ENCODE measurements at places on chromosomes 12 and 14.
A peak's percentile ranks its signal among the peaks of the same experiment; 100 is the strongest.

DNA sequence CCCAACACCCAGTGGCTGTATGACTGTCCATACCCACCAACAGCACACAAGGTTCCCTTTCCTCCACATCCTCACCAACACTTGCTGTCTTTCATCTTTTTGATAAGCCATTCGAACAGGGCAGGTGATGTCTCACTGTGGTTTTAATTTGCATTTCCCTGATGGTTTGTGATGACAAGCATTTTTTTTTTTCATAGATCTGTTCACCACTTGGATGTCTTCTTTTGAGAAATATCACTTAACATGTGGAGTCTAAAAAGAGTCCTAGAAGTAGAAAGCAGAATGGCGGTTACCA lies 198.1 kb upstream of the DIO3 start:
- no peaks in the 10 kb centered on the region for H3K4me1 ChIP-seq
- DNase-seq, result no peak
- H3K36me3 ChIP-seq, result no peaks in the 10 kb centered on the region
- H3K27ac ChIP-seq, result no peak overlapping the region
- peaks cover 16% of the 10 kb centered on the region for H3K27me3 ChIP-seq
- H3K4me3 ChIP-seq, result no peak overlapping the region

GRCh38 chr12:96395236-96395635 lies 5.0 kb downstream of the CDK17 start:
- H3K36me3 ChIP-seq, result no peaks in the 10 kb centered on the region
- no peaks in the 10 kb centered on the region for H3K27me3 ChIP-seq
- no peak for DNase-seq
- H3K4me1 ChIP-seq, result peaks cover 44% of the 10 kb centered on the region

GRCh38 chr14:71320734-71321573 lies 413.7 kb downstream of the PCNX1 start:
- H3K36me3 ChIP-seq, result no peaks in the 10 kb centered on the region
- H3K27me3 ChIP-seq, result no peaks in the 10 kb centered on the region
- peak; percentile 54 for DNase-seq
- H3K27ac ChIP-seq, result peak overlapping the region; percentile 71
- peak overlapping the region; percentile 83 for H3K4me3 ChIP-seq
- peaks cover 46% of the 10 kb centered on the region for H3K4me1 ChIP-seq

- DNase-seq, result peak; percentile 68
- H3K4me1 ChIP-seq, result peaks cover 10% of the 10 kb centered on the region
- H3K4me3 ChIP-seq, result peak within 1 kb of the TSS; percentile 72
- H3K36me3 ChIP-seq, result no peaks in the 10 kb centered on the region
- no peak within 1 kb of the TSS for H3K27ac ChIP-seq
- H3K27me3 ChIP-seq, result no peaks in the 10 kb centered on the region
Observed at GRCh38 chr14:21024585-21025370, at the start of gene NDRG2. NDRG2 (minus strand) TSS chr14:21025061; CDS start chr14:21023315, 1,746 bp downstream.

- peaks cover 9% of the 10 kb centered on the region for H3K27me3 ChIP-seq
- no peak overlapping the region for H3K27ac ChIP-seq
- DNase-seq, result no peak
- H3K36me3 ChIP-seq, result no peaks in the 10 kb centered on the region
Observed at GRCh38 chr14:104253901-104254353, 115.5 kb downstream of the KIF26A start.

DNA sequence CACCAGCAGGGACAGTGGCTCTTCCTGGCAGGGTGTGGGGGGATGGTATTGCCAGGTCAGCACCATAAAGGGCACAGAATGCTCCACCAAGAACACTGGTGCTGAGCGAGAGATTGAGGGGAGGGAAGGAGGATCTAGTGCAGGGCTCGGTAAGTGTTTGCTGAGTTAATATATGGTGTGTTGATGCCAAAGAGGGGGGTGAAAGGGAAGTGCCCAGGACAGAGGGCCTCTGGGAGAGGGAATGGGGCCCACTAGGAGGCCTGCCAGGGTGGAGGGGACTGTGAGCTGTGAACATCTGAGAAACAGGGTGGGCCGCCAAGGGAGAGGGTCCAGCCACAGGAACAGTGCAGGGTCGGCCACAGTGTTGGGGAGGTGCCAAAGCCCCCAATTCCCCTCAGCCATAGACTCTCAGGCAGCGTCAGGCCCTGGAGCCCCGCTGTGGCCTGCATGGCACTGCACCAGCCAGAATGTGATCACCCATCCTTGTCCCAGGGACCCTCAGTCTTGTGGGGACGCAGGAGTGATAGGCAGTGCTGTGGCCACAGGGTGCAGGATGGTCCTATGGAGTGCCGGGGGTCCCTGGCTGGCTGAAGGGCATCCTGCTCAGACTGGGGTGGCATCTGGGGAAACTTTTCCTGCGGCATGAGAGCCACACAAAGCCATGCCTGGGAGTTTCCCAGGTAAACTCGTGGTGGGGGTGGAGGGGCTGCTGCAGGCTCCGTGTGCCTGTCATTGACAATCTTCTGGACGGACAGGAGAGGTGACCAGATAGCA lies 11.9 kb downstream of the RIN3 start:
- no peak overlapping the region for H3K4me3 ChIP-seq
- H3K27ac ChIP-seq, result no peak overlapping the region
- peaks cover 3% of the 10 kb centered on the region for H3K36me3 ChIP-seq
- DNase-seq, result no peak
- no peaks in the 10 kb centered on the region for H3K27me3 ChIP-seq

- H3K4me3 ChIP-seq, result no peak overlapping the region
- no peak for DNase-seq
- no peaks in the 10 kb centered on the region for H3K36me3 ChIP-seq
- no peak overlapping the region for H3K27ac ChIP-seq
- peaks cover 4% of the 10 kb centered on the region for H3K4me1 ChIP-seq
Observed at GRCh38 chr12:104846056-104846767, 111.9 kb downstream of the SLC41A2 start.

DNA sequence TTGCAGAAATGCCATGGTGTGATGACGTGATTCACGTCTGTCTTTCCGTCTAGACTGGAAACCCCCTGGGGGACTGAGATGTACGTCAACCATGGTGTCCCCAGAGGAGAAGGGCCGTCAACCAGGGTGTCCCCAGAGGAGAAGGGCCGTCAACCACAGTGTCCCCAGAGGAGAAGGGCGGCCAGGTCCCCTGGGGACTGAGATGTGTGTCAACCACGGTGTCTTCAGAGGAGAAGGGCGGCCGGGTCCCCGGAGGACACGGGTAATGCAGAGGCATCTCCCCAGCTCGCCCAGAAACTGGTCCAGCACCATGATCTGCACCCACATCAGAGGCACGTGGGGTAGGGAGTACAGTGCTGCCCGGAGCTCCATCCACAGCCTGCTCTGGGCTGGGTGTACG lies 30.6 kb upstream of the GALNT9 start:
- no peak for DNase-seq
- H3K4me3 ChIP-seq, result no peak overlapping the region
- no peaks in the 10 kb centered on the region for H3K36me3 ChIP-seq
- H3K4me1 ChIP-seq, result peaks cover 3% of the 10 kb centered on the region
- no peak overlapping the region for H3K27ac ChIP-seq

DNA sequence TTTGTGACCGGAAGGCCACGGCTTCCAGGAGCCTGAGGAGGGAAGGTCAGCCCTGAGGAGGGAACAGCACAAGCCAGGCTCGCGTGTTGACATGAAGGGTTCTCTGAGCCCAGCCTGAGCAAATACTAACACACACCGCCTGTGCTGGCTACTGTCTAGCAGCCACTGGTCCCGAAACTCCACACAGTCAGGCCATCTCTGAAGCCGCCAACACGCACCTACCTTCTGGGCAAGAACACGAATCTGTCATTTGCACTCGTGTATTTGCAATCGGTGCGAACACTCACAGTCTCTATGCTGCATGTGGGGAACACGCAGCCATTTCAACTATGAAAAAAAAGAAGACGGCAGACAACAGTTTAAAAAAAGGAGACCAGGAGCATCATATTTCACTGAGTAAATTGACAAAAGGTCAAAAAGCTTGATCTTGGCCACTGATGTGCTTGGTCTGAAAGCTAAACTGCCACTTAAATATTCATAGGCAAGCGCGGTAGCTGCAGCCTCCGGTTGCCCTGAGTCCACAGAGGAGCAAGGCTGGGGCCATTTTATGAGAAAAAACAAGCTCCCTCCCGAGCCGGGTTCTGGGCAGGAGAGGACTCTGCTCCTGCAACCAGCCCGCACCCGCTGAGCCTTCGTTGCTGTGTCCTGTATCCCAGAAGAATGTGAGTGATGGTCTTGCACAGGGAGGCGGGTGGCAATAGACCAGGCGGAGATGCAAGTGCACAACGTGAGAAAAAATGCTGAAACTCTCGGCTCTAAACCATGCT lies 57.8 kb downstream of the RIMBP2 start:
- no peak for DNase-seq
- H3K4me3 ChIP-seq, result no peak overlapping the region
- H3K4me1 ChIP-seq, result no peaks in the 10 kb centered on the region
- H3K36me3 ChIP-seq, result no peaks in the 10 kb centered on the region
- H3K27ac ChIP-seq, result no peak overlapping the region
- H3K27me3 ChIP-seq, result peaks cover 5% of the 10 kb centered on the region

GRCh38 chr14:53982546-53982945 lies 25.9 kb upstream of the BMP4 start:
- no peak overlapping the region for H3K4me3 ChIP-seq
- DNase-seq, result no peak
- peaks cover 3% of the 10 kb centered on the region for H3K27me3 ChIP-seq
- H3K27ac ChIP-seq, result no peak overlapping the region

DNA sequence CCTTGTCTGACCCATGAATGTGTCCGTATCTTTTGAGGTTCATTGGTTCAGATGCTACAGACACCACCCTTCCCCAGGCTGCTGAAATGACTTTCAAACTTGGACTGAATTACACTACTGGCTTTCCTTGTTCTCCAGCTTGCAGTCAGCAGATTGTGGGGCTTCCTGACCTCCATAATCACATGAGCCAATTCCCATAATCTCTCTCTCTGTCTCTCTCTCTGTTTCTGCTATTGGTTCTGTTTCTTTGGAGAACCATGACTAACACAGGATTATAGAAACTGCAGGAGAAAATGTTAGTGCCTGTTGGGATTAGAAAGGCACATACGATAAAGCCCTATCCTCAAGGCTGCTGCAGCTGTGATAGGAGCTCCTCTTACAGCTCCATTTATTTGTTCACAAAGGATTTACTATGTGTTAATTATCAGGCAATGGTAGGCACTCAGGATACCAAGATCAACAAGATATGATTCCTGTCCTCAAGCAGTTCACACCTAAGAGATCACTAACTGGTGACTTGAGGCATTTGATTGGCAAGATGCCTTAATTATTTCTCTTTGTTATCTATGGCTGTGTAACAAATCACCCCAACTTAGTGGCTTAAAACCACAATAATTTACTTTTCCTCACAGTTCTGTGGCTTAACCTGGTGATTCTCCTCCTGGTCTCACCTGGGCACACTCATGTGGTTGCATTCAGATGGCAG lies 10.2 kb upstream of the NYNRIN start:
- no peak overlapping the region for H3K27ac ChIP-seq
- no peaks in the 10 kb centered on the region for H3K36me3 ChIP-seq
- H3K27me3 ChIP-seq, result peaks cover 5% of the 10 kb centered on the region
- H3K4me3 ChIP-seq, result no peak overlapping the region

- no peak overlapping the region for H3K4me3 ChIP-seq
- no peak for DNase-seq
- no peak overlapping the region for H3K27ac ChIP-seq
- peaks cover 2% of the 10 kb centered on the region for H3K4me1 ChIP-seq
- no peaks in the 10 kb centered on the region for H3K27me3 ChIP-seq
- no peaks in the 10 kb centered on the region for H3K36me3 ChIP-seq
Observed at GRCh38 chr12:116524964-116525379, 34.2 kb upstream of the MAP1LC3B2 start.

GRCh38 chr12:121983536-121984210 lies 38.0 kb upstream of the BCL7A start:
- no peaks in the 10 kb centered on the region for H3K36me3 ChIP-seq
- no peak overlapping the region for H3K27ac ChIP-seq
- H3K27me3 ChIP-seq, result no peaks in the 10 kb centered on the region

- peaks cover 4% of the 10 kb centered on the region for H3K4me1 ChIP-seq
- peaks cover 1% of the 10 kb centered on the region for H3K27me3 ChIP-seq
- DNase-seq, result no peak
Observed at GRCh38 chr12:80050236-80050635, 49.1 kb upstream of the OTOGL start.

- no peaks in the 10 kb centered on the region for H3K27me3 ChIP-seq
- H3K27ac ChIP-seq, result no peak overlapping the region
- no peak for DNase-seq
- no peak overlapping the region for H3K4me3 ChIP-seq
- H3K36me3 ChIP-seq, result no peaks in the 10 kb centered on the region
- no peaks in the 10 kb centered on the region for H3K4me1 ChIP-seq
Observed at GRCh38 chr12:94092516-94093241, 55.7 kb upstream of the PLXNC1 start.

DNA sequence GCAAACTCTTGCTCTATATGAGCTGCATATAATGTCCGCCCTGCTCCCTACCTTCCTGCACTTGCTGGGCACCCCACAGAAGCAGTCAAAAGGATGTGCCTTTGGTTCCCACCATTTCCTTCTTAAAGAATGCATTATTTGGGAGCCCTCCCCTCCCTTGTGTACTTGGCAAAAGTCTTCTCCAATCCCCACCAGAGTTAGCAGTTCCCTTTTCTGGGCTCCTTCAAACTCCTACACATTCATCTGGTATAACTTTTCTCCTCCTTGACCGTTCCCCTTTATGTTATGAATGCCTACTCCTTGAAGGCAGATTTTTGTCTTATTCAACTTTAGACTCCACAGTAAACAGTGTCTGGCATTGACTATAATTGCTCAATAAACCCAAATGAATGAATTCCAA lies 27.8 kb downstream of the AREL1 start:
- DNase-seq, result no peak
- no peaks in the 10 kb centered on the region for H3K27me3 ChIP-seq
- peaks cover 19% of the 10 kb centered on the region for H3K4me1 ChIP-seq
- H3K4me3 ChIP-seq, result no peak overlapping the region
- H3K36me3 ChIP-seq, result peaks cover 16% of the 10 kb centered on the region

DNA sequence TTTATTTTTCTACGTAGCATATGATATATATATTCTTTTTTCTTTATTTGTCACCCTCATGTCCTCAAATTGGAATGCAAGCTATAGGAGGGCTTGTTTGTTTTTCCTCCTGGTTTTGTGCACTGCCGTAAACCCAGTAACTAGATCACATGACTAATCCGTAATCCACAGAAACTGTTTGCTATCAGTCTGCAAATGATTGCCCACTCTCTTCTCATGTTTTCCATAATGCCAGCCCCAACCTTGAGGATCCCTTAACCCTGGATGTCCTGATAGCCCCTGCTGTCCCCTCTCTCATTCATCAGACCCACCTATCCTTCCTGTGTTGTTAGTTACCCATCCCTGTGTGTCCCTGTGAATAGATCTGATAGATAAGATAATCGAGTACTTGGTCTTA lies 94.0 kb downstream of the TSPAN9 start:
- DNase-seq, result no peak
- no peak overlapping the region for H3K27ac ChIP-seq
- H3K27me3 ChIP-seq, result no peaks in the 10 kb centered on the region
- H3K4me1 ChIP-seq, result no peaks in the 10 kb centered on the region

GRCh38 chr12:89701606-89702206 lies 6.9 kb downstream of the ATP2B1 start:
- no peaks in the 10 kb centered on the region for H3K27me3 ChIP-seq
- peak; percentile 22 for DNase-seq
- peaks cover 67% of the 10 kb centered on the region for H3K4me1 ChIP-seq
- no peak overlapping the region for H3K27ac ChIP-seq
- H3K36me3 ChIP-seq, result no peaks in the 10 kb centered on the region

- no peak for DNase-seq
- H3K27ac ChIP-seq, result no peak overlapping the region
- H3K4me1 ChIP-seq, result peaks cover 20% of the 10 kb centered on the region
- no peaks in the 10 kb centered on the region for H3K27me3 ChIP-seq
Observed at GRCh38 chr12:71636704-71637115, 26.9 kb downstream of the ZFC3H1 start.

Data from activated naive CD4-positive, alpha-beta T cell treated with anti-CD3 and anti-CD28 coated beads for 36 hours (primary cell).